ENCODE measurements at places on chromosomes 2 and 18.
A peak's percentile ranks its signal among the peaks of the same experiment; 100 is the strongest.

- DNase-seq: no peak
These were observed 111.6 kb upstream of the DNMT3A start for GRCh38 chr2:25453199-25453905.

GRCh38 chr2:59084326-59084725 is 843.2 kb upstream of the FANCL start:
- no peak for DNase-seq

- no peak for DNase-seq
These were observed 33.9 kb upstream of the IKZF2 start for GRCh38 chr2:213185147-213185822.

- peak; percentile 34 for DNase-seq
These were observed 211.8 kb downstream of the LTBP1 start for GRCh38 chr2:33158482-33159003.

DNA sequence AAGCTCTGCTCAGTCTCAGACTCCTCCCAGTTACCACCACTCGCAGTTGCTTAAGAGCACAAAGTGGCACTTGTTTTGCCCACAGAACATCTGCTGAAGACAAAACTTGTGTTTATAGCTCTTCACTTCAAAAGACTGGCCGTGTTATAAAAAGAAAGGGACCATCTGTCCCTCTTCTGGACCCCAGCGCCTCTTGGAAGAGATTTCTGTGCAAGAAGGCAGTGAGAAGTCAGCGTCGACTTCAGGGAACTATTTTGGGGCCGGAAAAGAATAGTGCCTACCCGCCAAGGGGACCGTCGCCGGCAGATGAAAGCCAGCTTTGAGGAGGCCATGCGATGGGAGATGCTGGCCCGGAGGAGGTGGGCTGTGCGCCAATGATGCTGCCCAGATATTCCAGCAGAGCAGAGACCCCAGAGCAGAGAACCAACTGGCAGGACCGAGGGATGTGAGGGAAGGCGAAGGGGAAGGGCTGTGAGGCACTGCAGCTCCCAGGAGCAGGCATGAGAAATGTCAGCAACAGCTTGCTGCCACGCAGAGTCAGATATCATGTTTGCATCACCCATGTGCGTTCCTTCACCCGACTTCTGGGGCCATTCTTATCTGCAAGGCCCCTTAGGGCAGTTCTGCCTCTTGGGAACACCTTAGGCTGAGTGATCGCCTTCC is 270.9 kb downstream of the ATAD2B start:
- no peak for DNase-seq

- no peak for DNase-seq
These were observed 61.0 kb upstream of the CDKL4 start for GRCh38 chr2:39304729-39305128.

GRCh38 chr18:32867936-32868335 is 95.1 kb upstream of the KLHL14 start:
- DNase-seq: no peak

DNA sequence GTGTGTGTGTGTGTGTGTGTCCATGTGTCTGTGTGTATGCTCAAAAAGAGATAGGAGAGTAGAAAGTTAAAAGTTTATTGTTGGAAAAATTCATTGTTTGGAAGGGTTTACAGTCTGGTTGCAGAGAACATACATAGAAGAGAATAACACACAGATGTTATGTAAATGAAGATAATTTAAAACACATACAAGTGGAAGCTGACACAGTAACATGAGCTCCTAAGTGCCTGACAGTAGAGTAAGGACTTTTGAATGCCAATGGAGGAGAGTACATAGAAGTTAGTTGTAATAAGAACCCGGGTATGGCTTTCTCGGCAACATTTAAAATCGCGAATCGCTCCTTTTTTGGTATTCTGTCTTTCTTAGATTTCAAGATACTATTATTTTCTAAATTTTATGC is 137.0 kb upstream of the FANCL start:
- no peak for DNase-seq

DNA sequence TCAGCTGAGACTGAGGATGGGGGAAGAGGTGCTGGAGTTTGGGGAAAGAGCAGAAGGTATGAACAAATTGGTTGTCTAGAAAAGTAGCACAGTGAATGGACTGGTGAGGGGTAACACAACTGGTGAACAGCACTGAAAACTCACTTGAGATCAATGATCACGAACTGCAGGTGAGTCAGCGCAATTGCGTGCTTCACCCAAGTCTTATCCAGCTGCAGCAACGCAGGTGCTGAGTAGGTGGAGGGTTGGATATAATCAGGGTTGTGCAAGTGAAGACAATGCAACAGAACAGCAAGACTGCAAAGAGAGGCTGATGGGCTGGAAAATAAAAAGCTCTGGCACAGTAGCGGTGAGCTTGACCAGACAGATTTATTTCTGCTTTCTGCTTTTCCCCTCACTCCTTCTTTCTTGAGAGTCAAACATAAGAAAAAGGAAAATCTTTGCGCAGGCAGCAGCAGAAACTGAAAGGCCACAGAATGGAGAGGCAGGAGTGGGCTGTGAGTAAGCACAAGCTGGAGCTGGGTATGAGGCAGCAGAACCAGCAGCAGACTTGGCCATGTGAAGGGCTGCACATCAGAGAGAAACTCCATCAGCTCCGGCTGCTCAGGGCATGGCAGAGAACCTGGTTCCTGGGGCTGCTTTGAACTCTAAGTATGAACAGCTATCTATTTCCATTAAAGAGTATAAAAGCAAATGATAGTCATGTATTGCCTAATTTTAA is 99.4 kb upstream of the ARL5A start:
- DNase-seq: no peak

GRCh38 chr2:203897544-203897943 is 30.0 kb downstream of the CTLA4 start:
- no peak for DNase-seq

Measured in H54 (cell line).